ENCODE measurements at places on chromosomes 6 and 20.

DNA sequence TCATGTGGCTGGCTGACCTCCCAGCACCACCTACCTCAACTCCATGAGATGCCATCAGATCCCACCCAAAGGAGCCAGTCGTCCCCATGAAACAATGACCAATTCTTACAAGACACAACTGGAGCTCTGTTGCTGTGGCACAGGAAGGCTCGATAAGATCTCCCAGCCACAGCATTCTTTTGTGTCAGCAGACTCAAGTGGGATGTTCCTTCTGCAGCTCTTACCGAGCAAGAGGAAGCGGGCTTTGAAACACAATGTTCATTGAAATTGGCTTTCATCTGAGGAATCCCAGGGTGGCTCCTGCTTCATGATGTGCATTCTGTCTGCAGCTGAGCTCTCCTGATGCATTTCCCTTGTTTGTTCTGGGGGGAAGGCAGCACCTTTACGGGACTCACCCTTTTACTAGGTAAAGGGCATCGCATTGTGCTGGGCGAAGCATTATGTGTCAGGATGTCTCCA, 222.0 kb upstream of the SGK1 start:
- peak; percentile 67 for DNase-seq

- DNase-seq = no peak
Measured at GRCh38 chr6:24255676-24256075, 102.2 kb downstream of the DCDC2 start.

GRCh38 chr6:109242925-109243324, 139.3 kb downstream of the CD164 start:
- no peak for DNase-seq

DNA sequence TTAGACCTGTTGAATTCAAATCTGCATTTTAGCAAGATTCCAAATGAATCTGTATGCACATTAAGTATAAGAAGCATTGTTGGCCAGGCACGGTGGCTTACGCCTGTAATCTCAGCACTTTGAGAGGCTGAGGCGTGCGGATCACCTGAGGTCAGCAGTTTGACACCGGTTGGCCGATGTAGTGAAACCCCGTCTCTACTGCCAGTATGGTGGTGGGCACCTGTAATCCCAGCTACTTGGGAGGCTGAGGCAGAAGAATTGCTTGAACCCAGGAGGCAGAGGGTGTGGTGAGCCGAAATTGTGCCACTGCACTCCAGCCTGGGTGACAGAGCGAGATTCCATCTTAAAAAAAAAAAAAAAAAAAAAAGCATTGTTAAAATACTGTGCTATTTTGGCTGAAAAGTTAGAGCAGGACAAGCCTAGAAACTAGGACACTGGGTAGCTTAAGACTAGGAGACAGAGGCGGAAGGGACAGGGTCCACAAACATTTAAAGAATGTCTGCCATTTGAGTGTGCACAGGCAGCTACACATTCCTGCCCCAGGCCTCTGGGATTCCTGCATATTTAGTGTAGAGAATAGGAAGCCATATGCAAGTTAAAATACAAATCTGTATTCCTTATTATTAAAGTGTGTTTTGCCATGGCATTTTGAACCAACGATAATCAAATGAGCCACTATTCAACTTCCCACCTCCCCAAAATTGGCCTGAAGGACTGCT, 45.1 kb upstream of the EEF1A1 start:
- DNase-seq = peak; percentile 32

- DNase-seq = no peak
Measured at GRCh38 chr6:108707328-108707976, 140.8 kb upstream of the ARMC2 start.

GRCh38 chr6:25315194-25316177, 36.3 kb downstream of the CARMIL1 start:
- DNase-seq = no peak

DNA sequence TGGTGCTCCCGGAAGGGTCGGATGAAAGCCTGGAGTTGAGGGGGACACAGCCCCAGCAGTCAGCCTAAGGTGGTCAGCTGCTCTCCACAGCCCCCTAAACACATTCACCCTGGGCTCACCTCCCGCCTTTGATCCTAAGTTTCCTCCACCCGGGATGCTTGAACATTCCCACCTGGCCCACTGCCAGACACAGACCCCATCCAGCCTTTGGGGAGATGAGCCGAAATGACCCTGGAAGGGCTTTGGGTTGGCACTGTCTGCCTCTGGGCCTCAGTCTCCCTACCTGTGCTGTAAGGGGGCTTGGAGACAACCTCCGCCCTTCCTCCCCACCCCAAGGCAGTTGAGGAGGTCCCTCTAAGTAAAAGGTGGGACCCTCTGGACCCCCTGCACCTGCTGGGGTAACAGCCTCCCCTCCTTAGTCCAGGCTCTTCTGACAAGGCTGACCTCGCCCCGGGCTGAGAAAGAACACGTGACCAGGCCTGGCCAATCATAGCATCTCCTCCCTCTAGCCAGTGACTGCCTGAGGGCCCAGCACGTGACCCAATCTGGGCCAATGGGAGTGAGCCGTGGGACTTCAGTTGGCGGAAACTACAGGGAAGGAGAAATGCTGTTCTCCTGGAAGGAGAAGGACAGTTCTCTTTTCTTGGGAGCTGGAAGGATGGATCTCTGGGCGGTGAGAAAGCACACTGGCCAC, 16.9 kb upstream of the UBE2V1 start:
- DNase-seq = no peak

- no peak for DNase-seq
Measured at GRCh38 chr6:37487591-37488380, 11.9 kb downstream of the CCDC167 start.

Measured in cardiac fibroblast (primary cell).